ENCODE measurements at places on chromosomes 7 and 10.
A peak's percentile ranks its signal among the peaks of the same experiment; 100 is the strongest.

DNA sequence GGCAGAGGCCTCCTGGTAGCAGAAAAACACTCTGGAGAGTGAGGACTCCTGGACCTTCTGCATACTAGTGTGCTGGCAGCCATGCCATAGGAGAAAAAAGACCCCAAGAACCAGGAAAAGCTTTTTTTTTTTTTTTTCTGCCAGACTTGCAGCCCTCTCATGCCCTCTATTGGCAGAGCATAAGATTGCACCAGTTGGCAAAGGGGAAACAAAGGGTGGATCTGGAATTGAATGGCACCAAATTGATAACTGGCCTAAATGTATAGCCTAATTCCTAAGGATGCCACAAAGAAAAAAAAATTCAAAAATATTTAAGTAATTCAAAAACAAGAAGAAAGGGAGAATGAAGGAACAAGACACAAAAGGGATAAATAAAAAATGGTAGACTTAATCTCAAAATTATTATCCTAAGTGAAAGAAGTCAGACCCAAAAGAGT lies 112.5 kb upstream of the GHITM start:
- DNase-seq, result peak; percentile 17

DNA sequence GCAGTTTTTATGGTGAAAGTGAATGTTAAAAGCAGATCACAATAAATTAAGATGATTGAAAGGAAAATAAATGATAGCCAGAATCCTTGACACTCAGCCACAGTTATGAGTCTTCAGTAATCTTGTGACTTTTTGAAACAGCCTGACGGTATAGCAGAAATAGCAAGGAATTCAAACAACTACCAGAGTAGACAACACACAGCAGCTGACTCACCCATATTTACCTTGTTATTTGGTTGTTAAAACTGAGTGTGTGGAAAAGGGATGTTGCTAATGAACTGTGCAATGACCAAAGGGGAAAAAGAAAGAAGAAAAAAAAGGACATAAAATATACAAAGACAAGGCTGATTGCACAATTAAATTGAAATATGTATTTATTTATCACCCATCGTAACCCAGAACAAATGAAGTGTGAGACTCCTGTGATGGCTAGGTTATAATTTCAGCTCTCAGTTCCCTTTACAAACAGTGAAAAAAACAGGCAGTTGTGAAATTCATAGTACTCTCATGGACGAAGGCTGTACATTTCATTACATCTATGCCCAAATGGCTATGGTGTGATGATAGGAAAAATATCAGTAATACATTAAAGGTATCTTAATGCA lies 1023.0 kb upstream of the SORCS1 start:
- no peak for DNase-seq

DNA sequence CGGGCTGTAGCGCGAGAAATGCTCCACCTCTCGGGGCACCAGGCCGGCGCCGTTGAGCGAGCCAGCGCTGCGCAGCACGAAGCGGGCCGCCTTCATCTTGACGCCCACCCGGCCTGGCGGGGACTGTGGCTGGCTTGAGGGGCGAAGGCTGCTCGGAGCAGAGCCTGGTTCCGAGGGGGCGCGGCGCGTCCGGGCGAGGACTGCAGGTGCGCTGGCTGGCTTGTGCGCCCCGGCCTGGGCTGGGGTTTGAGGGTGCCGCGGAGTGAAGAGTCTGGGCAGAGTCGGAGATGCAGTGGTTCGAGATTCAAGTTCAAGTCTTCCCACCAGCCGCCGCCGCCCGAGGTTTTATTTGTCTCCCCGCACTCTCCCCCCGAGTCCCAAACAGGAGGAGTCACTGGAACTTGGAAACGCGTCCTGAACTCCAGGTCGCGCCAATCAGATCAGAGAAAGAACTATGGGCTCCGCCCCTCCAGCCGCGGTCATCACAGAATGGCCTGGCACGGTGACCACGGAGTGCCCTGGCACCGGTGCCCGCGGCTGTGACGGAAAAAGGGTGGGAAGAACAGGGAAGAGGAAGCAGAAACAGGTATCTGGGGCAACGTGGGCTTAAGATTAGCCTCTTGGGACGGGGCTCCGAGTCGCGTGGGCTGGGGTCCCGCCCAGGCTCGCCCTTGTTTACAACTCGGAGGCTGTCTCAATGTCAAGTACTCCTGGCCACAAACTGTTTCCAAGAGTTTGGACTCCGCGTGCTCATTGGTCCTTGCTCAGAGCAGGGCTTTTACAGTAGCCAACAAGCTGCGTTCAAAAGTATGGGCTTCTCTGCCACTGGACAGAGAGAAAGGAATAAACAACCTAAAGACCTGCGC lies at the start of gene PDK4:
PDK4 (minus strand) TSS at position 319 of the 866 bp plus-strand sequence; CDS start at position 96, 223 bp downstream.
- no peak for DNase-seq

GRCh38 chr7:107582875-107583274 lies 2.8 kb downstream of the BCAP29 start:
- no peak for DNase-seq

DNA sequence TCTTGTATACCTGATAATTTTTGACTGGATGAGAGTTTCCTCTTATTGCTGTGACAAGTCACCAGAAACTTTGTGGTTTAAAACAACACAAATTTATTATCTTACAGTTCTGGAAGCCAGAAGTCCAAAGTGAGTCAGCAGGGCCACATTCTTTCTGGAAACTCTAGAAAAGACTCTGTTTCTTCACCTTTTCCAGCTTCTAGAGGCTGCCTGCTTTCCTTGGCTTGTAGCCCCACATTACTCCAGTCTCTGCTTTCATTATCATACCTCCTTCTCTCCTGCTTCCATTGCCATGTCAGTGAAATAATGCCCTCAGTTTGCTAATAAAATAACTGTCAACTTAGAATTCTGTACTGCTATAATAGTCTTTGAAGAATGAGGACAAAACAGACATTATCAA lies 65.3 kb downstream of the VCL start:
- DNase-seq, result no peak

DNA sequence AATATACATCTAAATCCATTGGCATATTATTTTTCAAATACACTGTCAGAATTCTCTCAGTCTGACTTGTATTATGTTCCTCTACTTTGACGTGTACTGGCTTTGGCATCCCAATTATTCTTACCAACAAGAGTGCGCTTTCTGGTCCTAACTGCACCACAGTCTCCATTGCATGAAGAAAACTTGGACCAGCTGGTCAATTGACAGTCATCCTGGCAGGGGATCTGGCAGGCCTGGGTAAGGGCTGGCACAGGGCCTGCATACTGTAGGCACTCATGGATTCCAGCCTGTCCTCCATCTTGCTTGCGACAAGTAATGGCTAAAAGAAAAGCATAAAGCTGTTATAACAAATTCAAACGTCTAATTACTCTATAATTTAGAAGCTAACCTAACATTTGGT lies 384.9 kb downstream of the THSD7A start:
- DNase-seq, result no peak

DNA sequence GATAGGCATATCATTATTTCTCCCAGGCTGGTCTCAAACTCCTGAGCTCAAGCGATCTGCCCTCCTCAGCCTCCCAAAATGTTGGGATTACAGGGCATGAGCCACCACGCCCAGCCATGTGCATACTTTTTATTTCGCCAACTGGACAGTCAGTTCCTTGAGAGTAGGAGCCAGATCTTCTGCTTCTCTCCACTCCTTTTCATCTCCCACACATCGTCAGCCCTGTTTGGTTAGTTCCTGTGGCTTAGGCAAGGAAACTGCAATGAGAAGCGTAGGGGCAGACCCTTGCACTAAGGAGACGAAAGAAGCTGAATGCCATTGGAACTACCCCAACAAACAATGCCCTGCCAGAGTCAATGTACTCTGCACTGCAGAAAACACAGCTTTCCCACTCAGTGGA lies 178.2 kb downstream of the TRIL start:
- no peak for DNase-seq

DNA sequence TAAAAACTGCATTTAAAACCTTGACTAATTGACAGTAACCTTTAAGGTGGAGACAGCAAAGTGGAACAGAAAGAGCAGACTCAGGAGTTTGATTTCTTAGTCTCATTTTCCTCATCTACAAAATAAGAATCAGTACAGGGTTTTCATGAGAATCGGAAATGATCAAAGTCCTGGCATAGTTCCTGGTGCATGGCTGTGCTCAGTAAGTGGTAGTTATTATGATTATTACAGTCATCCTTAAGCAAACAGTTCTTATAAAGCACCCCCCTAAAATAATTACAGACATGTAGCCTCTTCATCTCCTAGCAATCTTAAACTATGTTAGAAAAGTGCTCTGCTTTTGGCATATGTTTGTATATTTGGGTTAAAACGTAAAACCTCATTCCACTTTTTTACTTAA lies 18.0 kb downstream of the NEBL start:
- no peak for DNase-seq

GRCh38 chr7:50476953-50477625 lies 26.9 kb upstream of the FIGNL1 start:
- DNase-seq, result no peak

DNA sequence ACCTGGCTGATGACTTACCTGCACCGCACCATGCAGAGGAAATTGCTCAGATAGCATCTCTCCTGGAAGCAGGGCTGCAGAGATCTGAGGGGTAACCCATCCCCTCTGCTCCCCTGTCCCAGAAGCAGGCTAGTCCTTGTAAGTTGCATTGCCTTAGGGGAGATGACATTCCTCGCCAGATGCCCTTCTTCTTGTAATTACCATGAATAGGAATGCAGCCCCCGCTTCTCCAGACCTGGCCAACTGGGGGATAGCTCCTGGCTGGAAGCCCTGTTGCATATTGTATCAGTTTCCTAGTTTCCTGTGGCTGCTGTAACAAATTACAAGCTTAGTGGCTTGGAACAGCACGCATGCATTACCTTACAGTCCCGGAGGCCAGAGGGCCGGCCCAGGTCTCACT lies 47.5 kb upstream of the EN2 start:
- DNase-seq, result no peak

DNA sequence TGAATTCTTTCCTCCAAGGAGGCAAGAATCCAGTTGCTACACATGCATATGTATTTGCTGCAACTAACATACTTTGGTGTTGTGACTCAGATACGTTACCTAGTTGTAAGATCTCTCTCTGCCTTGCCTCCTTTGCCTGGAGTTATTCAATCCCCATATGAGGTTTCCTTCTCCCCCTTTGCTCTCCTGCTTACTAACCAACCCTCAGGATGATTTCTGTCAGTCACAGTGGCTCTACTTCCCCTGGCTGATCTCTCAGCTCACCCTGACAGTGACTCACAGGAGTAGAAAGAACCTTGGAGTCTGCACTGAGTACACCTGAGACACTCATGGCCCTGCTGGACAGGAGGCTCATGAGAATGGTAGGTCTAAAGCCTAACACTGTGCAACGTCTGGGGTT lies 92.0 kb downstream of the TMEM106B start:
- no peak for DNase-seq

DNA sequence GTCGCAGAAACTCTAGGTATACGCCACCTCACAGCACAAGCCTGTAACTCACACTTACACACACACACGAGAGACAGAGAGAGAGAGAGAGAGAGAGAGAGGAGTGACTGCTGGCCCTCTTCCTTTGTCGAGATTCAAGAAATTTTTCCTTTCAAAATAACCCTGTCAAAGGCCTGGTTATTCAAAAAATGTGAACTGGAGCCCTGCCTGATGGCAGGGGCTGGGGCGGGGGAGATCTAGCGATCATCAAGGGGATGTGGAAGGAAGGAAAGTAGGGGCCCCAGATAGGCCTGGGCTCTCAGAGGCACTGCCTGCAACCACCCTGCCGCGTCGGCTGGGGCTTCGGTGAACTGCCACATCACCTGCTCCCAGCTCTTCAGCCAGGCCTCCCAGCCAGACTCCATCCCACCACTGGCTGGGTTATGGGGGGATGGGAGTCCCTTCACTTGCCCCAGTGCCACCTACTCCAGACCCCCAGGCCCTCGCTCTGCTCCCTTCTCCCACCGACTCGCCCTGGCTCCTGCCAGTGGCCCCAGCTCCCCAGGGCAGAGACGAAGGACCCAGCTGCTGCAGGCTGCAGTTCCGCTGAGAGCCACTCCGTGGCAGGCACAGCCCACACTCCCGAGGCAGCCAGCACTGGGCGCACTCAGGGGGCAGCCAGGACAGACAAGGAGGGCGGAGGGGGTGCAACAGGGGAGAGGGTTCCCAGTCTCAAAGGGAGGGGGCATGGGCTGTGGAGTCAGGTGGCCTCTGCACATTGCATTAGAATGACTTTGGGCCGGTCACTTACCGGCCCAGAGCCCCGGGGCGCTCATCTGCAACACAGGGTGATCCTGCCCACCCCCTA lies 15.3 kb downstream of the KCNH2 start:
- DNase-seq, result peak; percentile 89

DNA sequence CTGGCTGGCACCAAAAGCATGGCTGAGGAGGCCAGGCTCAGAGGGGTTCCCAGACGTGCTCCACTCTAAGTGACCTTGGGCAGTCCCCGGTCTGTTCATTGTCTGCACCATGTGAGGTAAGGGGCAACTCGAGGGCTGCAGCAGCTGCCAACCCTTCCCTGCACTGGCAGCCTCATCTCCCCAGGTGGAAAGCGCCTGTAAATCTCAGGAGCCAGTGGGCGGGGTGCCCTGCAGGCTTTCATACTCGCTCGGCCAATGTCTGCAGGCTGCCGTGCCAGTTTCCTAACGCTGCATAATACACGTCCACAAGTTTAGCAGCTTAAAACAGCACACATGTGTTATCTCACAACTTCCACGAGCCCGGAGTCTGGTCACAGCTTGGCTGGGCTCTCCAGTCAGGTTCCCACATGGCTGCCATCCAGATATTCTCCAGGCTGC lies 12.6 kb upstream of the GDF10 start:
- DNase-seq, result no peak

- no peak for DNase-seq
Observed at GRCh38 chr7:8913682-8914081, 480.3 kb downstream of the NXPH1 start.

- DNase-seq, result no peak
Observed at GRCh38 chr7:150855476-150856302, 3.4 kb downstream of the AOC1 start.

DNA sequence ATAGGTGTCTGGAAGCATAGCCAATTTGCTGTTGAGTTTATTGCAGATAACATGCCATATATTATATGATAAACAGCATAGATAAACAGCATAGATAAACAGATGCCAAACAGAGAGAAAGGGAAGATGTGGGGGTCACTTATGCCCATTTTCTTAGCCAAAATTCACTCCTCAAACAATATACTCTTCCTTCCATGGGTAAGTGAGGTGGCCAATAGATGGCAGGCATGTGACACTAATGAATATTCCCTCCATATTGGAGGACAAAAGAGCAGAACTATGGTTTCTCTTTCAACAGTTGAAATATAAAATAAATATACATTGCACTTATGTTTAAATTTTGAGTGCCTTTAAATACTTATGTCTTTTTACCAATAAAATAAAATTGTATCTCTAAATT lies 1212.8 kb downstream of the REEP3 start:
- DNase-seq, result peak; percentile 6

- DNase-seq, result no peak
Observed at GRCh38 chr7:86937363-86937878, 122.0 kb downstream of the ELAPOR2 start.

GRCh38 chr7:13897819-13898218 lies 91.6 kb downstream of the ETV1 start:
- no peak for DNase-seq

DNA sequence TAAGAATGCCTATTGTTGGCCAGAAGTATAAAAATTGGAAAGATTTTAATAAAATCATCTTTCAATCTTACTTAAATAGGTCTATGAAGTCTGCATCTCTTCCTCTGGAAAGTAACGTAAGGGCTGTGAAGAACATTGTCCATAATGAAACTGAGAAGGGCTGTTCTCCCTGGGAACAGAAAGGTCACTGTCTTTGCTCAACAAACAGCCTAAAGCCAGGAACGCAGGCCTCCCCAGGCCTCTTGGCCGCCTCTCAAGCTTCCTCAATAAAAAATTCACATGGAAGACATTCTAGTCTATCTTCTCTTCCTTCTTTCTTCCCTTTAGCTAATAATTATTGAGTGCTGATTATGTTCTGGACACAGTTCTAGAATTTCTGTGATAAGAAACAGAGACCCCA lies 9.1 kb upstream of the IDI2 start:
- no peak for DNase-seq
